NCI-H526 treated with DMSO at 0.1 percent for 48 hours (cell line): ENCODE measurements at places on chromosomes 1 and 21.

- no peak for DNase-seq
These were observed 64.6 kb upstream of the BCAR3 start for GRCh38 chr1:93746021-93746812.

DNA sequence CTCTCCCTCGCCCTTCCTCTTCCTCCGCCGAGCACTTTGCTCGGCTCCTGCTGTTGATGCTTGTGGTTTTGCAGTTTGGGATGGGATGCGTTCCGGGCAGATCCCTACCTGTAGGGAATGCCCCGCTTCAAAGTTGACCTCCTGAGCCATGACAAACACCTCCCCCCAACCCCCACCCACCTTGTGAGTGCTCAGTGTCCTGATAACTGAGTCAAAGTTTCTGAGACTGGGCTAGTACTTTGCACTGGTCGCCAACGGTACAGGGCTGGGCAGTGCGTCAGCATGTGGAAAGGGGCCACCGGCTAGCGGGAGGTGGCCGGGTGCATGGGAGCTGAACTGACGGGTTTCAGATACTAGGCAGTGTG, 771 bp downstream of the RABGAP1L start:
- peak; percentile 63 for DNase-seq

- DNase-seq = no peak
These were observed 30.4 kb upstream of the MAN1C1 start for GRCh38 chr1:25586181-25586588.

DNA sequence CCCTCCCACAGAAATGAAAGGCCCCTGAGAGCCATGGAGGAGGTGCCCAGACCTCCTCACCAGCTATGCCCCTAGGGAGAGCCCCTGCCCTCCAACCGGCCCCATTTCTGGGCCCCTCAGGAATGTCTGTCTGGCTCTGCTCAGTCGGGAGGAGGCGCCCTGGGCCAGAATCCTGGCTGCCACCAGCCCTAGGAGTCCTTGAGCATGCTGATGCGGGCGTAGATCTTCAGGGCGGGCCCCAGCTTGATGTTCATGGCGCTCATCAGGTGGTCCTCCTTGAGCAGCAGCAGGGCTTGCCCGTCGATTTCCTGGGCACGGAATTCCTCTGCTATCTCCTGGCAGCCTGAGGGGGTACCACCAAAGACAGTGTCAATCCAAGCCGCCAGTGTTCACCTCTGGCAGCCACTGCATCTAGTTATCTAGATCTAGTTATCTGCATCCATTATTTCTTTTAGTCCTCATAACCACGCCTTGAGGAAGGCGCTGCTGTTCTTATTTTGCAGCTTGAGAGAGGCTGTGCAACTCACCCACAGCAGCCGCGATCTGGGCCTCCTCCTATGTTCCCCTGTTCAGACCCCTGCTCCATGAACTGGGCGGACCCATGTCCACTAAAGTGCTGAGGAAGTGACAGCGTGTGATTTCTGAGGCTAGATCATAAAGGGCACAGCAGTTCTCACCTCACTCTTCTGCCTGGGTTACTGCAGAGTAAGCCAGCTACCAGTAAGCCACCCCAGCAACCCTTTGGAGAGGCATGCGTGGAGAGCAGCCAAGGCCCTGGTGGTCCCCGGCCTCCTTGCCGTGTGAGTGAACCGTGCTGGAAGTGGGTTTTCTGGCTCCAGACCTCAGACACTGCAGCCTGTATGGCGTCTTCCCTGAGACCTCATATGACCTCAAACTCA, 4.0 kb upstream of the A3GALT2 start:
- DNase-seq = no peak

GRCh38 chr1:11342621-11343032, 69.6 kb downstream of the UBIAD1 start:
- no peak for DNase-seq

GRCh38 chr1:46490656-46491442, 1.2 kb downstream of the DMBX1 start:
- no peak for DNase-seq

GRCh38 chr1:119139857-119140176, 636 bp downstream of the WARS2 start:
- DNase-seq = peak; percentile 89

- no peak for DNase-seq
These were observed 47.9 kb downstream of the SLC45A1 start for GRCh38 chr1:8365661-8366362.

- DNase-seq = no peak
These were observed 248.7 kb upstream of the CXADR start for GRCh38 chr21:17264182-17264581.

DNA sequence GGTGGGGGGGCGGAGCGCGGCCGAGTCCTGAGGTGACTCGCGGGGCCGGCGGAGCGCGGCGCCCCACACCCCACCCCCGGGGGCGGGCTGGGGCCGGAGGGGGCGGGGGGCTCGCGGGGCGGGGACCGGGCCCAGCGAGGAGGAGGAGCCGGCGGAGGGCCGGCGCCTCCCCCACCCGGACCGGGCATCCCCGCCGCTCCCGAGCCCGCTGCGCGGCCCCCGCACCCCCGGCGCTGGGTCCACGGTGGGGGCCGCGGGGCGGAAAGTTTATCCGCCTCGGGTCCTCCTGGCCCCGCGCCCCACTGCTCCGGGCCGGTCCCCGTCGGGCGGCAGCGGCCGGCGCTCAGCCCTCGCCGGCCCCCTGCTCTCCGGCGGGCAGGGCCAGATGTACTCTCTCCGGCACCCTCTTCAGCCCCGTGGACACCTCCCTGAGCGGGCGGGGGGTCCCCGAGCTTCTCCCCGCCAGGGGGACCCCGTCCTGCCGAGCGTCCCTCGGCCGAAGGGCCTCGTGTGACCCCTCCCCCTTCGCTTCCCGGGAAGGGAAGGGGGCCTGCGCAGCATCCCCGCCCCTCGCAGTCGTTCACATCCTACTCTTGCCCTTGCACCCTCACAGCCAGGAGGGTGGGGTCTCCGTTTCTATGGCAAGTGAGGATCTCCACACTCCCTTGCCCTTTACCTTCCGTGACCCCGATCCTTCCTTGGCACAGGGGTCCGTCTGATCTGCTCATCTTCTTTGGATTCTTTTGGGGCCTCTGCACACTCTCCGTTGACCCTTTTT, 663 bp downstream of the CAMTA1 start:
- no peak for DNase-seq

DNA sequence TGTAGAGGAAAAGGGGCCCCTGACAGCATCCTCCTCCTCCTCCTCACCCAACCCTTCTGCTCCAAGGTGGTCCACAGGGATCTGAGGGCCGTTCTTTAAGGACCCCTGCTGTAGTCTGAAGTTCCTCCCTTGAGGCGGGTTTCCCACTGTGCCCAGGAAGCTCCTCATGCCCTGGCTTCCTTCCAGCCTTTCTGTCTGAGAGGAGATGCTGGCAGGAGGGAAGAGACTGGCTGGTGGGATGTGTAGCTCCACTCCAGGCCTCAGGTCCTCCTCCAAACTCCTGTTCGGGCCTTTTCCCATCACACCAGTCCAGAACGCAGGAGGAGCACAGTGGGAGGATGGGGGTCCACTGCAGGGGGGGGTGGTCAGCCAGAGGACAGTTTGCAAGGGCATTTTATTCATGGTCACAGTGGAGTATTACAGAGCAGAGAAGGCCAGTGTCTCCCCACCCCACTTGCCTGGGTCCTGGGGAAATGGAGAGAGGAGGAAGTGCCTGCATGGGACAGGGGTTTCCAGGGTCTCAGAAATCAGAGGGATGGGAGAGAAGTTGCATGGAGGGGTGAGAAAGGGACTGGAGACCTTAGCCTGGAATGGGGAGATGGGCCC, 7.8 kb downstream of the ETV3L start:
- DNase-seq = no peak

GRCh38 chr1:233962878-233963277, 58.4 kb downstream of the SLC35F3 start:
- DNase-seq = no peak

DNA sequence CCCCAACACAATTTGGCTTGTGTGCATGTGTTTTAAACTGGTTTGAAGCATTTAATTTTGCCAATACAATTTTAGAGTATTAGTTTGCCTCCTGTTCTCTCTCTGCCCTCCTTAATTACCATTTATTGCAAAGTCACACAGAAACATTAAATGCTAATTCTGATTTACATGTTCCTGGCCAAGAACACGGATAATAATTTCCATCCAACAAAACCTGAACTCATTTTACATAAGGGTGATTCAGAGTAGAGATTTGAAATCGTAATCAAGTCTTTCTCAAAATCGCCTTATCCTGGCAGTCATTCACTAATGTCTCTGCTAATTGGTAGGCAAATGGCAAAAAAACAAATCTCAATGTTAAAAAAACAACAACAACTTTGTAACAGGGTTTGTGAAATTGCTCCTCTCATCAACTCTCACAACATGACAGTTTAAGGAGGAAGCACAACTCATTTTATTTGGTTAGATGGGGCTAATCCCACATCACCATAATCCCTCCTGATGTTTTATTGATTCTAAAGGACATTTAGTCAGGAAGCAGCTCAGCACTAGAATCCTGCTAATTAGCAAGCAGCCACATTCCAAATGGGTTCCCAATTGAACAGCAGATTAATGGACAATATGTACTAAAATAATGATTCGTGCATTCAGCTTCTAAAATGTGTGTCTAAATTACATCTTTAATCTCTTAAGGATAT, 55.9 kb downstream of the C1orf87 start:
- no peak for DNase-seq

DNA sequence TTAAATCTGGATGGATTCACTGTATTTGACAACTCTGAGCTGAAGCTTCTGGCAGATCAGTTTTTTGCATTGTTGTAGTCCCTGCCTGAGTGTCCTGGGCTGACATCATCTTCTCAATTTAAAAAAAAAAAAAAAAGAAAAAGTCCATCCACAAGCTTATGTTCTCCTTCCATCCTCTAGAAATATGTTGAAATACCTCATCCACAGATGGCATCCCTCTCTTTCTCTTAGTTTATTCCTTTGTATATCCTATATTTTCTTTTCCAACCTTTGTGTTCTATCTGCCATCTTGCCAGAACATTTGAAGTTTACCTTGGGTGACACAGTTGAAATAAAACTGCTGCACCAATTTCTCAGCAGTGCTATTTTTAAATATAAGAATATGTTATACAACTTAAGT, 184.4 kb upstream of the PKN2 start:
- no peak for DNase-seq

DNA sequence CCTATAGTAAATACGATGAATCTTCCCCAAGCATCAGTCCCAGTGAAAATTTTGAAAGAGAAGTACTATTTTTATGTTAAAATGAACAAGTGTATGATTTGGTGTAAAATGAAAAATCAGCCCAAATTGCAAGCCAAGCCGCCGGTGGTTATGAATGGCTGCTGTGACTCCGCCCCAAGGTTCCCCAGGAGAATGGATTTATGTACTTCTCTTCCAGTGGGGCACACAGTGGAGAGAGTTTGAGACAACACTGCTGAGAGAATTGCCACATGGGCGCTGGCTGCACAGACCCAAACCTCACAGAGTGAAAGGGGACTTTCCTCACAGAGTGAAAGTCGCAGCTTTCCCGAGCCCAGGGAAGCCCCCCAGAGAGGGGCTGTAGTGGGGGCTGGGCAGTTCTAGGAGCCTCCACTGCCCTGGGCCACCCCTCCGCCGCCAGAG, 24.0 kb downstream of the CDK18 start:
- no peak for DNase-seq

DNA sequence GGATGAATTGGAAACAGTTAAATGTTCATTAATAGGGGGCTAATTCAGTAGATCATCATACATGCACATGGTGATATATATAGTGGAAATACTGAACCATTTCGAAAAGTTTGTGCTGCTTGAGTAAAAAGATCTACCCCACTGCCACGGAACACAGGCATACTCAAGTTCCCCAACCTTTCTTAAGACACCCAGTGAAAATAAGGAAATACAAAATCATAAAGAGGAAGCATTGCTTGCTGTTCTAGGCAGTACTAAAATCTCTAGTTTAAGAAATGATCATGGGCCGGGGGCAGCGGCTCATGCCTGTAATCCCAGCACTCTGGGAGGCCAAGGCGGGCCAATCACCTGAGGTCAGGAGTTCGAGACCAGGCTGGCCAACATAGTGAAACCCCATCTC, 37.6 kb upstream of the KIRREL1 start:
- no peak for DNase-seq

GRCh38 chr1:56223968-56224367, 355.4 kb downstream of the PLPP3 start:
- DNase-seq = no peak

- DNase-seq = no peak
These were observed 1011.1 kb downstream of the PLA2G4A start for GRCh38 chr1:187839873-187840272.

DNA sequence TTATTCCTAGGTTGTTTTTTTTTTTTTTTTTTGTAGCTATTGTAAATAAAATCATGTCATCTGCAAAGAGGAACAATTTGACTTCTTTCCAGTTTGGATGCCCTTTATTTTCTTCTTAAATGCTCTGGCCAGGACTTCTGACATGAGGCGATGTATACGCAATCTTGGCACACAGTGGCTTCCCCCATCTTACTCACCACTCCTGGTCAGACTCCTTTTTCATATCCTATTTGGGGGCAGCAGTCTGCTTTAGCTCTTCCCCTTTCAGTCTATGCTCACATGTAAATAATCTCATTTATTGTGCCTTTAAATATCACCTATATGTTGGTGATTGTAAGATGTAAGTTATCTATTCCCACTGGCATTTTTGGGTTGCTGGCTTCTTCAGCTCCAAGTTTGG, 56.1 kb downstream of the SLAMF6 start:
- DNase-seq = no peak

GRCh38 chr1:185016880-185017279, 28.5 kb upstream of the RNF2 start:
- DNase-seq = no peak

- DNase-seq = no peak
These were observed 179.5 kb downstream of the PTPRU start for GRCh38 chr1:29415861-29416260.

- no peak for DNase-seq
These were observed 1.8 kb downstream of the PTBP2 start for GRCh38 chr1:96723377-96723776.

DNA sequence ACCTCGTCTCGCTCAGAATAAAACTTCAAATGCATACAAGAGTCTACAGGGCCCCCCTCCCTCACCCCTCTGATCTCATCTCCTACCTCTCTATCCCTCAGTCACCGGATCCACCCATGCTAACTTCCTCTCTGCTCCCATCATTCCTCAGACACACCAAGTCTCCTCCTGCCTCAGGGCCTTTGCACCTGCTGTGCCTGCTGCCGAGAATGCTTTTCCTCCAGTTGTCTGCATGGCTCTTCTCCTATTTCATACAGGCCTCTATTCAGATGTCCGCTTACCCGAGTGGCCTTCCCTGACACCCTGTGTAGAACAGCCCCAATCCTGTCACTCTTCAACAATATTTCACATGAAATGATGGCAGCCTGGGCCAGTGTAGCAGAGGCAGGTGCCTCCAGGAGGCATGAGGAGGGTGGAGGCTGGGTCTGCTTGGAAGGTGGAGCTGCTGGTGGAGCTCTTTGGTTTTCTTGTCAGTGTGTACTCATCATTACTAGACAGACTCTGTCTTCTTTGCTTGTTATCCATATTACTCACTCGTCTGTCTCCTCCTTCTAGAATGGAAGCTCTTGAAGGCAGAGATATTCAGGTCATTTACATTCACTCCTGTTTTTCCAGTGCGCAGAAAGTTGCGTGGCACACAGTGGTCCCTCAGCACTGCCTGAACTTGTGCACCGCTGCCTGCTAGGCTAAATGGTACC, 4.2 kb downstream of the SH2D2A start:
- DNase-seq = no peak

GRCh38 chr1:36346741-36347370, 23.4 kb upstream of the EVA1B start:
- DNase-seq = no peak

- no peak for DNase-seq
These were observed 79.2 kb upstream of the CDC42BPA start for GRCh38 chr1:227397354-227397978.
